Trophoblast cell (in vitro differentiated cells and primary cell): ENCODE measurements at places on chromosomes 6 and 20.

- H3K27me3 ChIP-seq: peaks cover 12% of the 10 kb centered on the region
- H3K4me1 ChIP-seq: peaks cover 11% of the 10 kb centered on the region
Measured at GRCh38 chr20:63254232-63254605, at the start of gene NKAIN4. TSS of gene NKAIN4 (minus strand) at chr20:63254463. CDS start at chr20:63254450, 13 bp downstream.

GRCh38 chr6:6368684-6369052, 48.2 kb upstream of the F13A1 start:
- no peak overlapping the region for H3K27ac ChIP-seq
- H3K36me3 ChIP-seq: no peaks in the 10 kb centered on the region
- H3K4me3 ChIP-seq: no peak overlapping the region
- H3K4me1 ChIP-seq: no peaks in the 10 kb centered on the region
- no peaks in the 10 kb centered on the region for H3K27me3 ChIP-seq

GRCh38 chr6:51830666-51831065, 256.7 kb downstream of the PKHD1 start:
- H3K27ac ChIP-seq: no peak overlapping the region
- H3K4me3 ChIP-seq: no peak overlapping the region
- H3K4me1 ChIP-seq: no peaks in the 10 kb centered on the region
- no peak for DNase-seq

GRCh38 chr6:112348334-112348874, 1.3 kb downstream of the RFPL4B start:
- no peak overlapping the region for H3K27ac ChIP-seq
- no peaks in the 10 kb centered on the region for H3K4me1 ChIP-seq
- DNase-seq: no peak
- H3K27me3 ChIP-seq: no peaks in the 10 kb centered on the region
- no peaks in the 10 kb centered on the region for H3K36me3 ChIP-seq

- peak overlapping the region; percentile 98 for H3K27ac ChIP-seq
- DNase-seq: no peak
- H3K4me3 ChIP-seq: peak overlapping the region; percentile 76
- H3K36me3 ChIP-seq: no peaks in the 10 kb centered on the region
Measured at GRCh38 chr6:28336284-28337120, 554 bp upstream of the ZSCAN31 start.

GRCh38 chr20:38937978-38938473, 11.8 kb downstream of the FAM83D start:
- no peak overlapping the region for H3K4me3 ChIP-seq
- no peaks in the 10 kb centered on the region for H3K27me3 ChIP-seq
- no peak overlapping the region for H3K27ac ChIP-seq
- H3K36me3 ChIP-seq: peaks cover 13% of the 10 kb centered on the region

DNA sequence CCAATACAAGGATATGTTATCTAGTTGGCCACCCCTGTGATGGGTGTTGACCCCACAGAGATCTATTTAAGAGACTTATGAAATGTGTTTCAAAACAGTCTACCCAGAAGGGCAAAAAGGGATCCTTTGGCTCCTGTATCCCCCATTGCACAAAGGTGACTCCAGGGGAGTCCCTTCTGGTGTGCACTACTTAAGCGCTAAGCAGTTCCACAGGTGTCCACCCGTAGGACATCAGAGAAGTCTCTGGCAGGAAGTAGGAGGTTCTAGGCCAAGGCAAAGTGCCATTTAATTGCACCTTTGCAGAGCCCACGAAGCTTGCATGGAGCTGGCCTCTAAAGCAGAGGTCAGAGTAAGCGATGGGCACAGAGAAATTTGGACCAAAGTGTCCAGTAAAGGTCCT, 147.7 kb downstream of the MRPL14 start:
- no peaks in the 10 kb centered on the region for H3K36me3 ChIP-seq
- H3K27me3 ChIP-seq: no peaks in the 10 kb centered on the region
- DNase-seq: no peak
- no peaks in the 10 kb centered on the region for H3K4me1 ChIP-seq
- H3K27ac ChIP-seq: no peak overlapping the region

GRCh38 chr6:113505084-113505699, 352.0 kb upstream of the MARCKS start:
- no peaks in the 10 kb centered on the region for H3K36me3 ChIP-seq
- no peak overlapping the region for H3K4me3 ChIP-seq
- no peaks in the 10 kb centered on the region for H3K4me1 ChIP-seq

GRCh38 chr20:23257106-23257761, 93.4 kb upstream of the NXT1 start:
- H3K27ac ChIP-seq: no peak overlapping the region
- H3K36me3 ChIP-seq: no peaks in the 10 kb centered on the region
- H3K27me3 ChIP-seq: no peaks in the 10 kb centered on the region
- H3K4me1 ChIP-seq: peaks cover 1% of the 10 kb centered on the region
- DNase-seq: no peak

DNA sequence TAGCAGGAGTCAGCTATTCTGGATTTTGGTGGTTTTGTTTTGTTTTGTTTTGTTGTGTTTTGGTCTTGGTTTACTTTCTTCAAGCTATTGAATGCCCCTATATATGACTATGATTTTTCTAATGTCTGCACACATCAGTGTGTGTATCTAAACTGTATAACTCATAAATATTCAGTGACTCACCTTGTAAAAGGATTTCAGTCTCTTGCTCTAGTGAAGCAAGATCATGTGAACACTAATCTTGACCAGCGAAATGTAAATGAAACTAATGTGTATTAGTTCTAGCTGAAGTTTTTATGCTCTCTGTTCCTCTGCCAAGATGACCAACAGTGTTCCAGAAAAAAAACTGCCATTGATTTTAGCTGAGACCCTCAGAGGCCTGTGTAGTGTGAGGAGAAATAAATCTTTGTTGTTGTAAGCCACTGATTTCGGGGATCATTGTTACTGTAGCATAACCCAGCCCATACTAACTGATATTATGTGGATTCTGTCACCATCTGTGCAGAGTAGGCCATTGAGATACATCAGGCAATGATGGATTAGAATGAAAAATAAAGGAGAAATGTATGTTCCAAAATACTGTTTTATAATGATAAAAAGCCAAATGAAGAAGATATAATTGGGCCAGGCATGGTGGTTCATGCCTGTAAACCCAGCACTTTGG, 11.5 kb upstream of the BTBD9 start:
- H3K4me3 ChIP-seq: no peak overlapping the region
- no peaks in the 10 kb centered on the region for H3K27me3 ChIP-seq
- no peaks in the 10 kb centered on the region for H3K36me3 ChIP-seq
- no peak overlapping the region for H3K27ac ChIP-seq
- H3K4me1 ChIP-seq: no peaks in the 10 kb centered on the region

- DNase-seq: peak; percentile 4
- H3K27ac ChIP-seq: peak overlapping the region; percentile 81
- peaks cover 3% of the 10 kb centered on the region for H3K4me1 ChIP-seq
- H3K36me3 ChIP-seq: no peaks in the 10 kb centered on the region
- H3K4me3 ChIP-seq: peak overlapping the region; percentile 88
Measured at GRCh38 chr20:25623225-25623735, 534 bp downstream of the NANP start.

- DNase-seq: no peak
- H3K36me3 ChIP-seq: peaks cover 48% of the 10 kb centered on the region
- peaks cover 2% of the 10 kb centered on the region for H3K4me1 ChIP-seq
- H3K27me3 ChIP-seq: no peaks in the 10 kb centered on the region
- H3K4me3 ChIP-seq: no peak overlapping the region
- H3K27ac ChIP-seq: no peak overlapping the region
Measured at GRCh38 chr20:47258745-47259695, 97.5 kb downstream of the ZMYND8 start.

- no peaks in the 10 kb centered on the region for H3K4me1 ChIP-seq
- peaks cover 12% of the 10 kb centered on the region for H3K36me3 ChIP-seq
- no peak overlapping the region for H3K27ac ChIP-seq
- no peak for DNase-seq
- no peak overlapping the region for H3K4me3 ChIP-seq
Measured at GRCh38 chr20:38973107-38973506, 11.0 kb downstream of the DHX35 start.

DNA sequence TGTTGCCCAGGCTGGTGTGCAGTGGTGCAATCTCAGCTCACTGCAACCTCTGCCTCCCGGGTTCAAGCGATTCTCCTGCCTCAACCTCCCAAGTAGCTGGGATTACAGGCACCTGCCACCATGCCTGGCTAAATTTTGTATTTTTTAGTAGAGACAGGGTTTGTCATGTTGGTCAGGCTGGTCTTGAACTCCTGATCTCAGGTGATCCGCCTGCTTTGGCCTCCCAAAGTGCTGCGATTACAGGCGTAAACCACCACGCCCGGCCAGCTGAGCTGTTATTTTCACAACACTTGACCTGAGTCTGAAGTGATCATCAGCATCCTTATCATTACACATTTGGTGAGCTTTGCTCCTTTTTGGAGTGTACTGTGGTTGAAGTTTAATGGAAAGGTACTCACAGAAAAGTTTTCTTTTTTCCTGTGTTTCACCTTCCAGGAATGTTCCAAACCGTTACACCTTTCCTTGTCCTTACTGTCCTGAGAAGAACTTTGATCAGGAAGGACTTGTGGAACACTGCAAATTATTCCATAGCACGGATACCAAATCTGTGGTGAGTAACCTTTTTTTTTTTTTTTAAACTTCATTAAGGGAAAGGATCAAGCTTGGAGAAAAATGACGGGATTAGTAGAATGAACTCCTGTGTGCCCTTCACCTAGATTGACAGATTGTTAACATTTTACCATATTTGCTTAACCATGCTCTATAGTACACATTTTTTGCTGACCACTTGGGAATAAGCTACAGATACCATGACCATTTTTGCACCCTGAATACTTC, 9.7 kb downstream of the RNF114 start:
- H3K36me3 ChIP-seq: peaks cover 41% of the 10 kb centered on the region
- H3K4me1 ChIP-seq: no peaks in the 10 kb centered on the region
- H3K27me3 ChIP-seq: no peaks in the 10 kb centered on the region
- H3K4me3 ChIP-seq: no peak overlapping the region

DNA sequence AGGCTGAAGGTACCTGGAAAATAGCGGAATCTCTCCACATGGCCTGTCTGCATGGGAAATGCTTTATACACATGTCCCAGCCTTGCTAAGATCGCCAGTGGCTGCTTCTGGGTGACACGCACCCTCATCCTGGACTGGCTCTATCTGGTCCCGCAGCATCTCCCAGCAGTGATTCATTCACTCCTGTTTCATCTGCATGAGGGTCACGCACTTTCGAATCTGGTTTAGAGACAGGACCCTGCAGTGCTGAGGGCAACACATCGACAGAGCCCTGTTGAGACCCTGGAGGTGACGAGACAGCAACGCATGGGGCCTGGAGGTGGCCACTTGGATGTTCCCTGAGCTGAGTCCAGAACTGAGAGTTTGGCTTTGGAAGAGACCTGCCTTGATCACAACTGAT, 136.5 kb downstream of the SMOC2 start:
- H3K36me3 ChIP-seq: no peaks in the 10 kb centered on the region
- H3K27ac ChIP-seq: no peak overlapping the region
- H3K27me3 ChIP-seq: no peaks in the 10 kb centered on the region
- no peak overlapping the region for H3K4me3 ChIP-seq
- H3K4me1 ChIP-seq: no peaks in the 10 kb centered on the region
- peak; percentile 71 for DNase-seq

DNA sequence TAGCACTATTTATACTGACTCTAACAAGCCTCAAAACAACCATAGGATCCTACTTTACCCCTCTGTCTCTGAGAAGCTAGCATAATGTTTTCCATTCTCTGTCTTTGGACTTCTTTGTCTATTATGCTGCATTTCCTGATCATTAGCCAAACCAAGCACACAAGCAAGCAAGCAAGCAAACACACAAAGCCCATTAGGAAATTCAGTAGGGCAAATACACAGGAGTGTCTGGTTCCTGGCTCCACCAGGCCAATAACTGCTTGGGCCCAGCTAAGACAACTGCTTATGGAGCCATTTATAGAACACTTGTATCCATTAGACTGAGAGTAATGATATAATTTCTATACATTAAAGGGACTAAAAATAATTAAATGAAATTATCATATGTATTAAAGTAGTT, 952.9 kb upstream of the EPHA7 start:
- H3K36me3 ChIP-seq: no peaks in the 10 kb centered on the region
- no peak overlapping the region for H3K27ac ChIP-seq
- H3K27me3 ChIP-seq: no peaks in the 10 kb centered on the region
- no peak overlapping the region for H3K4me3 ChIP-seq
- no peak for DNase-seq
- H3K4me1 ChIP-seq: no peaks in the 10 kb centered on the region

DNA sequence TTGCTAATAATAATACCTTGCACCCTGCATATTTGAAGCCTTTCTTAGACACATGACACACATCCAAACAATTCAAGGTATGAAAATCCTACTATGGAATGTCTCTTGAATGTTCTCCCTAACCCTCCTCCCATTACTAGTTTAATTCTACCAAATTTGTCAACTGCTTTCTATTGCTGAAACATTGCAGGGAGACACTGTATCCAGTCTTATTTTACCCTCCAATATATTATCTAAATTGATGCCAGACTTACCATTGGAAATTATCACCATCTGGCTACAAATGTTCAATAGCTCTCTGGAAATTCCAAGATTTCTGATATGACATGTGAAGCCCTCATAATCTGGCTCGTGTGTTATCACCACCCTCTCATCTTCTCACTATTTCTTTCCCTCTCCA, 1027.3 kb upstream of the CITED2 start:
- H3K4me1 ChIP-seq: no peaks in the 10 kb centered on the region
- H3K36me3 ChIP-seq: no peaks in the 10 kb centered on the region
- DNase-seq: no peak
- no peak overlapping the region for H3K4me3 ChIP-seq
- H3K27ac ChIP-seq: no peak overlapping the region

DNA sequence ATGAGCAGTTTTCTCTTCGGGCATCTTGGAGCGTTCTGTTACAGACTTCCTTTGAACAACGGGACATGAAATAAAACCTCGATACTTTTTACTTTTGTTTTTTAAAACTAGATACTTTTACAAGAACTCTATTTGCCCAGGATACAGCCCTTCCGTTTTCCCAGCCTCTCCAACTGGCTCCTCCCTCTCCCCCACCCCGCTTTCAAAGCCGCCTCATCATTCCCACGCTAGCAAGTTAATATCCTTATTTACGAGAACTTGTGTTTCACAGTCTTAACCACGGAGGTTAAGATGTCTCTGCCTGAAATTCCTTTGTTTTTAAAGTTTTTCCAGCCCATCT, 241 bp upstream of the CFAP206 start:
- H3K4me1 ChIP-seq: no peaks in the 10 kb centered on the region
- DNase-seq: no peak
- H3K36me3 ChIP-seq: no peaks in the 10 kb centered on the region
- H3K4me3 ChIP-seq: peak overlapping the region; percentile 55

GRCh38 chr6:154403788-154404187, 47.2 kb upstream of the IPCEF1 start:
- no peaks in the 10 kb centered on the region for H3K36me3 ChIP-seq
- H3K4me3 ChIP-seq: no peak overlapping the region
- H3K27ac ChIP-seq: no peak overlapping the region
- H3K27me3 ChIP-seq: no peaks in the 10 kb centered on the region
- no peak for DNase-seq
- peaks cover 2% of the 10 kb centered on the region for H3K4me1 ChIP-seq

GRCh38 chr6:164167873-164168405, 753.4 kb downstream of the QKI start:
- H3K27me3 ChIP-seq: no peaks in the 10 kb centered on the region
- H3K36me3 ChIP-seq: no peaks in the 10 kb centered on the region
- no peak overlapping the region for H3K4me3 ChIP-seq
- H3K27ac ChIP-seq: no peak overlapping the region

GRCh38 chr6:126232671-126233070, 107.2 kb upstream of the CENPW start:
- no peak overlapping the region for H3K27ac ChIP-seq
- no peak overlapping the region for H3K4me3 ChIP-seq
- H3K4me1 ChIP-seq: peaks cover 2% of the 10 kb centered on the region
- no peak for DNase-seq
- no peaks in the 10 kb centered on the region for H3K27me3 ChIP-seq
- H3K36me3 ChIP-seq: no peaks in the 10 kb centered on the region

GRCh38 chr20:48759631-48760245, 68.1 kb downstream of the PREX1 start:
- no peak for DNase-seq
- H3K27ac ChIP-seq: no peak overlapping the region
- H3K27me3 ChIP-seq: no peaks in the 10 kb centered on the region
- H3K4me1 ChIP-seq: no peaks in the 10 kb centered on the region
- no peaks in the 10 kb centered on the region for H3K36me3 ChIP-seq
- no peak overlapping the region for H3K4me3 ChIP-seq
